ENCODE measurements at places on chromosomes 4 and X. TPM values are rescaled to one million over a fixed set of nuclear protein-coding genes. Genes with fewer than 3 reads are reported as not detected.
A peak's percentile ranks its signal among the peaks of the same experiment; 100 is the strongest.

GRCh38 chr4:38166768-38167167 is 206.6 kb downstream of the PTTG2 start:
- DNase-seq = no peak

DNA sequence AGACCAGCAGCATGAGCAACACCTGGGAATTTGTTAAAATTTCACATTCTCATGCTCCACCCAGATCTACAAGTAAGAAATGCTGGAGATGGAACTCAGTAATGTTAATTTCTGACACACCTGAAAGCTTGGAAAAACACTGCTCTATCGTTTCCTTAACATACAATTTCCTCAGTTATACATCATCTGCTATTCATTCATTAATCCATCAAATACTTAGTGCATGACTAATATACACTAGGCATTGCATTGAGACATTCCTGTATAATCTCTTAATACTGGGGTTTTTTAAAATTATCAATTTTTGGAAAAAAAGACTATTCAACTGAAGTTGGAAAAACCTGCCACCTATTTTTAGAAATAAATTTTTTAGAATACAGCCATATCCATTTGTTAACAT is 106.1 kb downstream of the CHM start:
- DNase-seq = no peak

- DNase-seq = peak; percentile 15
These were observed 32.9 kb upstream of the PGM2 start for GRCh38 chr4:37793562-37793961.

TMEM150C gene
- total RNA-seq = 0.98 TPM

- peak; percentile 60 for DNase-seq
These were observed 14.7 kb downstream of the SORCS2 start for GRCh38 chr4:7206911-7207567.
